Activated CD4-positive, alpha-beta T cell treated with anti-CD3 and anti-CD28 coated beads, Interleukin-2, amount 10 ng/mL, durations not matched to agents 7 days and 5 days (primary cell): ENCODE measurements at places on chromosomes 16 and 17.
A peak's percentile ranks its signal among the peaks of the same experiment; 100 is the strongest.

DNA sequence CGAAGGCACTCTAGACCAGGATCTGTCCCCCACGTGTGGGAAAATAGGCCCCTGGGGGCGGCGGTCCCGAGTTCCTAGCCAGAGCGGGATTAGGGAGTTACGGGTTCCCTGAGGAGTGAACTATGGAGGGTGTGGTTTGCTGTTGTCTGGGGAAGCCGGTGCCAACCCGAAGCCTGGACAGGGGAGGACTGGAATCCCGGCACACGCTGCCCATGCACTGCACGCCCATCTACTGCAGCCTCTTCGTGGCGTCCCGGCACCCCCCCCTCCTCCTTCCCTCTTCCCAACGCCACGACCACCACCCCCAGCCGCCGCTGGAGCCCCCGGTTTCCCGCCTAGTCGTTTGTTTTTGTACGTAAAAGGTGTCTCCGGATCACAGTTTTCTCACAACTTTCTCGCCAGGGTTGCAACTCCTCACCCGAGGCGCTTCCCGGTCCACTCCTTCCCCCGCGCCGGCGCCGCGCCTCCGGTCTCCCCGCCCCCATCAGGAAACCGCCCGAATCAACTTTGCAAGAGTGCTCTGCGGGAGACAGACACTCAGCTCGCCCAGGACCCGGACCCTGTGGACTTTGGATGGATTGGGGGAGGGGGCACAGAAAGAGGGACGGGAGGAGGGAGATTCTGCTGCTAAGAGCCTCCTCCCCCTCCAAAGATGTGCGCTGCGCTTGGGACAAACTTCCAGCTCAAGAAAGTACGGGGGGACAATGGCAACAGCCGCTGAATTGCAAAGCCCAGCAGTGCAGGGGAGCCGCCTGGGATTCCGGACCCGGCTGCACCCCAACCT lies 1.4 kb upstream of the LHX1 start:
- DNase-seq: no peak

- no peak for DNase-seq
Observed at GRCh38 chr17:69962436-69962995, 112.5 kb upstream of the KCNJ16 start.

DNA sequence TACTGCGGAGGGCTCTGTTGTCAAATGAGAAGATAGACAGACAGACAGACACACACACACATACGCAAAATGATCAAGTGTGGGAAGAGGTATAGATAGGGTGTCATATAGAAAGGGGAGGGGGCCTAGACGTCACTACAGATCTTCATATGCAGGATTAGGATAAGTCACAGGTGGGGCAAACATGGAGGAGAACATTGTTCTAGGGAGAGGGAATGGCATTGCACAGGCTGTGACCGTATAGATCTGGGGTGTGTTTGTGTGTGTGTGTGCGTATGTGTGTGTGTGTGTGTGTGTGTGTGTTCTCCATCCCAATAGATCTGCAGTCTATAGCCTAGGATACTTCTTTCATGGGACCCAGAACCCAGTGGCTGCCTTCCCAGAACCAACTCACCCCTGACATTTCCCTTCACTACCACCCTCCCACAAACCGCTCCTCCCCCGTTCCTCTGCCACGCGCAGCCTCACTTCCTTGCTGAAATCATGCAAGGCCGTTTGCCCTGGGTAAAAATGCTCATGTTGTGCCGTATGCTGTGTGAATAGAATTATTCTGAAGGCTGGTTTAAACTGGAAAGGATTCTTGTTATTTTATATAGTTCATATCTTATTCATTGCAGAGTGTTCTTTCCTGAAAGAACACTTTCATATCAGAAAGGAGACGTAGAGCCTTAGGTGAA lies 50.5 kb upstream of the CCL1 start:
- DNase-seq: no peak

- DNase-seq: no peak
Observed at GRCh38 chr16:23757937-23758619, 3.3 kb downstream of the CHP2 start.

DNA sequence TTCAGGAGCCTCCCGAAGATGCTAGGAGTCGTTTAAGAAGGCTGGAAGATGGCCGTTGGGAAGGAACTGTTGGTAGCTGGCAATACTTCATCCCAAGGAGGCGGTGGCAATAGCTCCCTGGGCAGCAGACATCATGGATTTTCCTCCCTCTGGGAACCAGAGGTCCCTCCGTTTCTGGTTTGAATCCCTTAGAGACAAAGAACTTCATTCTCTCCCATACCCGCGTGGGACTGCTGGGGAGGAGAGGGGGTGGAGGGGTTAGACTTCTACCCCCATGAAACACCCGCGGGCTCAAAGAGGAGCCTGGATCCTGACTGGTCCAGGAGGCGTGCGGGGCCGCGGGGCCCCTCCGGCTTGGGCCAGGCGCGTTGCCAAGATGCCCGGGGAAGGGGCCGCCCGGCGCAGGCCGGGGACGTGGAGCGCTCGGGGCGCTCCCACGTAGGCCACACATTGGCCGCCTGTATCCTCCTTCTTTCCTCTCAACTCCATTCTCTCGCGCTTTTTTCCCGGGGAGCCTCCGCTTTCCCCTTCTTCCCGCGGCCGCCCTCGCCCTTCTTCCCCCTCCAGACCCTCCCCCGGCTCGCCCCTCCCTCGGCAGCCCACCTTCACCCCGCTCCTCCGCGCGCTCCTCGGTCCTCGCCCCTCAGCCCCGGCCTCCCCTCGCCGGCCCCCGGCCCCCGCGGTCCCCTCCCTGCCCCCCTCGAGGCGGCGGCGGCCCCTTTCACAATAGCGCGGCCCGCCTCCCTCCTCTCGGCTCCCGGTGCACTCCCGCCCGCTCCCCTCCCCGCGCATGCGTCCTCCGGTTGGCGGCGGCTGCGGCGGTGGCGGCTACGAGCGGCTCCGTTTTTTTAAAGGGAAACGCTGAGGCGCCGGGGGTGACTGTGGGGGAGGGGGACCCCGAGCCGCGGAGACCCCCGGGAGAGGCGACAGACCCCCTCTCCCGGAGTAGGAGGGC lies at the start of gene MSL1:
Gene MSL1 (plus strand): TSS at position 791 of the 955 bp plus-strand sequence. CDS start 642 bp downstream, outside the sequence.
- DNase-seq: peak; percentile 84

GRCh38 chr17:40309949-40310510 lies 1.1 kb downstream of the RARA start:
- no peak for DNase-seq

GRCh38 chr16:67708368-67708771 lies 10.7 kb downstream of the GFOD2 start:
- DNase-seq: no peak

DNA sequence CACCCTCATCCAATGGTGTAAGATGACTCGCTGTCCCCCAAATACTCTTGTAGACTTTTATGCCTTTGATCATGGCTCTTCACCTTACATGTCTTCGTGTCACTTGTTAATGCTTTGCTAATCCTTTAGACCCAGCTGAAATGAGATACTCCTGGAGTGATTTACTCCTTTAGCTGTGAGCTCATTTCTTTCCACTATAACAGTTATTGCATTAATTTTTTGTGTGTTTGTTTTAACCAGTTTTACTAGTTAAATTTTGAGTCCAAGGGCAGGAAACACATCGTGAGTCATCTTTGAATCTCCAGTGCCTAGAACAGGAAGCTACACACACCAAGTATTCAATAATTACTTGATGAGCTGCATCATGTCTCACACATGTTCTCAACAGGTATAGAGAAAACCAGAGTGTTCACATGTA lies 6.5 kb upstream of the CTCF start:
- DNase-seq: peak; percentile 30

GRCh38 chr17:76145231-76146052 lies 4.4 kb upstream of the FOXJ1 start:
- DNase-seq: peak; percentile 64

GRCh38 chr17:35726953-35727460 lies 4.4 kb upstream of the RASL10B start:
- DNase-seq: no peak
